ENCODE measurements at places on chromosomes 5 and 9. TPM values are rescaled to one million over a fixed set of nuclear protein-coding genes. Genes with fewer than 3 reads are reported as not detected.

DNA sequence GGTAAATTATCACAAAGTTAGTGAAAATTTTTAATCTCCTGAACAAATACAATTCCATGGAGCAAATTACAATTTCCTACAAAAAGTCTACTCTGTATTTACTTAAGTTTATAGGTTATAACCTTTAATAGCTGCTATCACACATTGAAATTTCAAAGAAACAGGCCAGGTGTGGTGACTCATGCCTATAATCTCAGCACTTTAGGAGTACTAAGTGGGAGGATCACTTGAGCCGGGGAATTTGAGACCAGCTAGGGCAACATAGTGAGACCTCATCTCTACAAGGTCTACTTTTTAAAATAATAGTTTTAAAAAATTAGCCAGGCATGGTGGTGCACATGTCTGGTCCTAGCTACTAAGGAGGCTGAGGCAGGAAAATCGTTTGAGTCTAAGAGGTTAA is 50.3 kb downstream of the HINT1 start:
- H3K36me3 ChIP-seq, result peaks cover under 1% of the 10 kb centered on the region
- DNase-seq, result no peak
- H3K4me3 ChIP-seq, result no peak overlapping the region

GRCh38 chr5:56822981-56823380 is 7.6 kb downstream of the MAP3K1 start:
- peak overlapping the region; percentile 25 for H3K27ac ChIP-seq
- peaks cover 66% of the 10 kb centered on the region for H3K4me1 ChIP-seq
- DNase-seq, result no peak
- H3K36me3 ChIP-seq, result no peaks in the 10 kb centered on the region
- H3K27me3 ChIP-seq, result no peaks in the 10 kb centered on the region

GRCh38 chr9:137515338-137515724 is 34.9 kb downstream of the PNPLA7 start:
- no peaks in the 10 kb centered on the region for H3K4me1 ChIP-seq
- no peak overlapping the region for H3K4me3 ChIP-seq
- H3K27me3 ChIP-seq, result no peaks in the 10 kb centered on the region
- H3K36me3 ChIP-seq, result no peaks in the 10 kb centered on the region
- no peak for DNase-seq

- H3K4me3 ChIP-seq, result no peak overlapping the region
- DNase-seq, result no peak
- H3K27me3 ChIP-seq, result no peaks in the 10 kb centered on the region
- no peaks in the 10 kb centered on the region for H3K4me1 ChIP-seq
Observed at GRCh38 chr5:60350794-60351193, 349.2 kb downstream of the DEPDC1B start.

- H3K27ac ChIP-seq, result no peak overlapping the region
- H3K4me1 ChIP-seq, result peaks cover 5% of the 10 kb centered on the region
- H3K4me3 ChIP-seq, result no peak overlapping the region
- H3K36me3 ChIP-seq, result no peaks in the 10 kb centered on the region
Observed at GRCh38 chr9:87594194-87594593, 96.5 kb downstream of the DAPK1 start.

STPG3 gene
- not detected for total RNA-seq

ARL10 gene
- total RNA-seq, result 7.5 TPM

SLC36A2 gene
- total RNA-seq, result not detected

MYORG gene
- total RNA-seq, result 1.7 TPM

C1QTNF3 gene
- total RNA-seq, result 2.8 TPM
